Dermis blood vessel endothelial cell (primary cell): ENCODE measurements at places on chromosomes 2 and 18. TPM values are rescaled to one million over a fixed set of nuclear protein-coding genes. Genes with fewer than 3 reads are reported as not detected.

The HNMT gene
- total RNA-seq = 1.4 and 5.6 TPM in 2 replicates

The C2orf92 gene
- total RNA-seq = 0.88 and 3.4 TPM in 2 replicates

The TRIM54 gene
- 0.74 and 1.2 TPM in 2 replicates for total RNA-seq

The FEV gene
- not detected in 2 replicates for total RNA-seq

The NYAP2 gene
- total RNA-seq = not detected in 2 replicates

The TCF23 gene
- not detected in 2 replicates for total RNA-seq

The DOCK10 gene
- 4.1 and 5.3 TPM in 2 replicates for total RNA-seq

The MC4R gene
- total RNA-seq = not detected in 2 replicates

The CDH2 gene
- total RNA-seq = 1.8 and 1.9 TPM in 2 replicates

The RUFY4 gene
- total RNA-seq = not detected in 2 replicates
